ENCODE measurements at places on chromosomes 13 and 19.

- no peak for DNase-seq
These were observed 15.2 kb upstream of the EFNB2 start for GRCh38 chr13:106550570-106551135.

DNA sequence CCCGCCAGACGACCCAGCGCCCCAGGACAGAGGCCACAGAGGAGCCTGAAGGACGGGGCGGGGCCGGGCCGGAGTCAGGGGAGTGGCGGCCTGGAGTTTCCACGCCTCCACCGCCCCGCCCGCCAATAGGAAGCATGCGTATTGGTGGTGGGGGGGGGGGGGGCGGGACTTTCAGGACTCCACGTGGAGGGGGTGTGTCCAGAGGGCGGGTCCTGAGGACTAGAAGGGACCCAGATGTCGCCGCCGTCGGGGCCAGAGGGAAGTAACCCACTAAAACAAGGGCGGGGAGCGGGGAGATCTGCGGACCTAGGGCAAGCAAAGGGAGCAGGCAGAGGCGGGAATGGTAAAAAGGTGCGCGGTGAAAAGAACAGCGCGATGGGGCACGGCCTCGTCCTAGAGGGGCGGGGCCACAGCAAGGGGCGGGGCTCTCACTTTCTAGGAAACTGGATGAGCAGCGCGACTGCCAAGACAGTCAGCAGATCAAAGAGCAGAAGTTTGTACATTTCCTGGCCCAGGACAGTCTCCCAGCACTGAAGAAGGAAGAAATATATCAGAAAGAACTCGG, 2.8 kb upstream of the LENG1 start:
- peak; percentile 81 for DNase-seq

GRCh38 chr19:8611877-8612806, 1.6 kb upstream of the ADAMTS10 start:
- DNase-seq = no peak

DNA sequence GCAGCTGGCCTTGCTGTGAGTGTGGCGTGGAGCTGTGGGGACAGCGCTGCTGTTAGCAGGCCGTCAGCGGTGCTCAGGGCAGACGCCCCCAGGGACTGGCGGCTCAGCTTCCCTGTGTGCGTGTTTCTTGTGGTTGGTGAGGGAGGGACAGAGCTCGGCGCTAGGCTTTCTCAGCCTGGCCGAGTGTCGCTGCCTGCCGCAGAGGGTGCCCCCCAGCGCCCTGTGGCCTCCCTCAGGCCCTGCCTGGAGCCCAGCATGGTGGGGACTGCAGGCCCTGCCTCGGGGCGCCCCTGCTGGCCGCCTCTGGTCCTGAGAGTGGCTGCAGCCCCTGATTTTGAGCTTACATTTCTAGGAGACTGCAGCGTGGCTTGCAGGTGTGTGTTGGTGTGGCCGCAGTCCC, 35.5 kb downstream of the DOT1L start:
- no peak for DNase-seq
